ENCODE measurements at places on chromosomes 16 and 17.

- no peak overlapping the region for H3K27ac ChIP-seq
- no peaks in the 10 kb centered on the region for H3K4me1 ChIP-seq
- no peak overlapping the region for H3K4me3 ChIP-seq
- H3K27me3 ChIP-seq = no peaks in the 10 kb centered on the region
- no peak for DNase-seq
Observed at GRCh38 chr16:55527885-55528284, 19.0 kb downstream of the LPCAT2 start.

GRCh38 chr17:31527606-31528005 is 136.1 kb downstream of the RAB11FIP4 start:
- H3K27ac ChIP-seq = no peak overlapping the region
- H3K27me3 ChIP-seq = no peaks in the 10 kb centered on the region
- H3K4me1 ChIP-seq = peaks cover 7% of the 10 kb centered on the region
- DNase-seq = no peak
- H3K36me3 ChIP-seq = no peaks in the 10 kb centered on the region
- no peak overlapping the region for H3K4me3 ChIP-seq

- no peaks in the 10 kb centered on the region for H3K27me3 ChIP-seq
Observed at GRCh38 chr17:312476-313148, 40.0 kb downstream of the RPH3AL start.

DNA sequence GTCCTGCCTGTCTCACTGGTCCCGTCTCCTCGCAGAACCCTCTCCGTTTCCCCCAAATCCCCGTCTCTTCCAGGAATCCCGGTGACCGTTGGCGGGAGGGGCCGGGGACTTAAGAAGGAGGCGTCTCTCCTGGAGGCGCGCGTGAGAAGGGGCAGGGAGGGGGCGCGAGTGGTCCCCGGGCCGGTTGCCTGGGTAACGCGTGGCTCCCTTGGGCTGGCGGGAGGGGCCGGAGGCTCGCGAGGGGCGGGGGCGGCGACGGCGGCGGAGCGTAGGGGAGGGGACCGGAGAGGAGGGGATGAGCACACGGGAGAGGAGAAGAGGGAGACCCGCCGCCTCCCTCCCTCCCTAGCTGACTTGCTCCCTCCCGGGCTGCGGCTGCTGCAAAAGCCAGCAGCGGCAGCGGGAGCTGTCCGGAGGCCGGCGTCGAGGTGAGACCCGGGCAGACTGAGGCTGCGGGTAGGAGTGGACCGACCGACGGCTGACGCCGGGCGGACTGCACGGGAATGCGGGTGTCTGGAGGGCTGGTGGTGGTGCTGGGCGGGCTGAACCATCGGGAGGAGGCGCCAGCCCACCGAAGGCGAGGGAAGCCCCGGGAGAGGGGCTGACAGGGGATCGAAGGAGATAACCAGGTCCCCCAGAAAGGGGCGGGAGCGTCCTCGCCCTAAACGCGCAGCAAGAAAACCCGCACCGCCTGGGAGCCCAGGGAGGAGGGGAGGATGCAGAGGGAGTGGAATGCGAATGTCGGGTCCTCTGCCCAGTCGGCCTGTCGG is at the start of gene PRRT2:
Gene PRRT2 (plus strand): TSS at position 298 of the 770 bp plus-strand sequence. CDS start 862 bp downstream, outside the sequence.
- H3K27me3 ChIP-seq = no peaks in the 10 kb centered on the region
- no peak for DNase-seq
- peak within 1 kb of the TSS; percentile 73 for H3K4me3 ChIP-seq
- H3K4me1 ChIP-seq = peaks cover 91% of the 10 kb centered on the region
- H3K36me3 ChIP-seq = peaks cover 21% of the 10 kb centered on the region
- peak within 1 kb of the TSS; percentile 96 for H3K27ac ChIP-seq

DNA sequence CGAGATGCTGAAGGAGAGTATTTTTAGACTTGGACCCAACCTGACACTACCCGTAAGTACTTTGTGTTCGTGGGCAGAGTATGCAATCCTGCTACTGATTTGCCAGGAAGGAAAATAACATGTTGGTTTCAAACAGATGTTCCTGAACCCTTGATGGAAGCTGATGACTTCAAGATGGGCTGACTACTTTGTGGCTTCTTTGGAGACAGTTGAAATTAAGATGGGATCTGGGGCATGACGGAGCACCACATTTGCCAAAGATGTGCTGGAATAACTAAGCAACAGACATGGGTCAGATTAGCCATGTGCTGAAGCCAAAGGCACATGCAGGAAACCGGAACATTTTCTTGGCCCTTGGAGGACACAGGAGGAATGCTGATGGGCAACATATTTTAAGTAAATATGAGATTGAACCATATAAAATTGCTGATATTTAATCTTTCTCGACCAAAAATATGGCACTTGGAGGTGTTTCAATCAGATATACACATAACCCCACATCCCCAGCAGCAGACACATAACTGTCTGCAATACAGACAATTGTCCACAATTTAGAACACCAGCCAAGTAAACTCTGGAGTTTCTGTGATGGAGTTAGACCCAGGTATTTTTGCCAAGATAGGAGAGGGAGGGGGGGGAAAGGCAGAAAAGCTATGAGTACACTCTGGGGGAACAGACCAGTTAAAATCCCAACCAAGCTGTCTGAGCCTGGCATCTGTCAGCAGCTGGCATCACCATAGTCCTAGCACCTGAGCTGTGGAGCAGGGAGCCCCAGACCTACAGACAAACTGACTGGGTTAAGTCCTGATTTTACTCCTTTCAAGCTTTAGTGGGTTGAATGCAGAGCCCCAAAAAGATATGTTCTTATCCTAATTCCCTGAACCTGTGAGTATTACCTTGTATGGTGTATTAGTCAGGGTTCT is 329.4 kb upstream of the CDH5 start:
- H3K4me1 ChIP-seq = peaks cover 22% of the 10 kb centered on the region
- no peak for DNase-seq
- no peaks in the 10 kb centered on the region for H3K27me3 ChIP-seq
- H3K4me3 ChIP-seq = no peak overlapping the region

GRCh38 chr16:1494711-1495110 is 1.6 kb downstream of the TELO2 start:
- DNase-seq = no peak
- peaks cover 24% of the 10 kb centered on the region for H3K4me1 ChIP-seq
- no peak overlapping the region for H3K27ac ChIP-seq
- H3K36me3 ChIP-seq = peaks cover 26% of the 10 kb centered on the region

DNA sequence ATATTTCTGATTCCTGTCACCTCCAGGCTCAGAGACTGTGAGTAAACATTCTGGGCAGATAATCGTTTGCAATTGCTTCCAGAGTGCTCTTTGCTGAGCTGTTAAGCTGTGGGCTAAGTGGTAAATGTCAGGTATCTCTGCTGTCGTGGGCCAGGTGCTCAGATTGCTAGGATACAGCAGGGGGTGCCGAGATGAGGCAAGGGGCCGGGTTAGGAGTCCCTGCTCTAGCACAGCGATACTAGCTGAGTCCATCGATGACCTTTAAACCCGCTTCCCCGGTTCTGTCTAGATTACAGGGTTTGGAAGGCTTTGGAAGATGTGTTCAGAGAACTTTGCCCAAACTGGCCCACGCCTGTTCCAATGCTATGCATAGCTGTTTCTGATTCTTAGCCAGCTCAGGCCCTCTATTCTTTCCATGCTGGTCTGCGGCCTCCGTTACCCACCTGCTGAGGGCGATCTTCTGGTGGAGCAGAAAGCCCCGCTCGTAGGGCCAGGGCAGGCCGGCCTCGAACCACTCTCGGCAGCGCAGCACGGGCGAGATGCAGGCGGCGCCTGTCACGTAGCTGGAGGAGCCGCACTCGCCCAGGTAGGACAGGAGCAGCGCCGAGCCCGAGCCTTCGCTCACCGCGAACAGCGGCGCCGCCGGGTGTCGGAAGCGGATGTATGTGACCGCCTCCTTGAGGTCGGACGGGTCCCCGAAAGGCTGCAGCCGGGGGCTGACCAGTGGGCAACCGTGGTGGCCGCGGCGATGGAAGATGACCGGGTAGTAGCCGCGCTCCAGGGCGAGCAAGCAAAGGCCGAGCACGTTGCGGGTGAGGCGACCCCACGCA is 979 bp downstream of the ABHD15 start:
- no peak for DNase-seq
- H3K4me3 ChIP-seq = peak overlapping the region; percentile 78
- peak overlapping the region; percentile 89 for H3K27ac ChIP-seq

- no peaks in the 10 kb centered on the region for H3K27me3 ChIP-seq
- no peak for DNase-seq
- no peak overlapping the region for H3K4me3 ChIP-seq
- no peaks in the 10 kb centered on the region for H3K36me3 ChIP-seq
- H3K27ac ChIP-seq = no peak overlapping the region
- H3K4me1 ChIP-seq = no peaks in the 10 kb centered on the region
Observed at GRCh38 chr17:32285746-32286517, 20.3 kb downstream of the RHBDL3 start.

- peaks cover 13% of the 10 kb centered on the region for H3K36me3 ChIP-seq
- H3K4me1 ChIP-seq = peaks cover 19% of the 10 kb centered on the region
- H3K27ac ChIP-seq = peak overlapping the region; percentile 99
- no peak for DNase-seq
- H3K27me3 ChIP-seq = no peaks in the 10 kb centered on the region
Observed at GRCh38 chr16:31072540-31073141, 1.4 kb downstream of the ZNF668 start.

Measured in esophagus muscularis mucosa (tissue), 4 donors.